ENCODE measurements at places on chromosomes 7 and 10.

DNA sequence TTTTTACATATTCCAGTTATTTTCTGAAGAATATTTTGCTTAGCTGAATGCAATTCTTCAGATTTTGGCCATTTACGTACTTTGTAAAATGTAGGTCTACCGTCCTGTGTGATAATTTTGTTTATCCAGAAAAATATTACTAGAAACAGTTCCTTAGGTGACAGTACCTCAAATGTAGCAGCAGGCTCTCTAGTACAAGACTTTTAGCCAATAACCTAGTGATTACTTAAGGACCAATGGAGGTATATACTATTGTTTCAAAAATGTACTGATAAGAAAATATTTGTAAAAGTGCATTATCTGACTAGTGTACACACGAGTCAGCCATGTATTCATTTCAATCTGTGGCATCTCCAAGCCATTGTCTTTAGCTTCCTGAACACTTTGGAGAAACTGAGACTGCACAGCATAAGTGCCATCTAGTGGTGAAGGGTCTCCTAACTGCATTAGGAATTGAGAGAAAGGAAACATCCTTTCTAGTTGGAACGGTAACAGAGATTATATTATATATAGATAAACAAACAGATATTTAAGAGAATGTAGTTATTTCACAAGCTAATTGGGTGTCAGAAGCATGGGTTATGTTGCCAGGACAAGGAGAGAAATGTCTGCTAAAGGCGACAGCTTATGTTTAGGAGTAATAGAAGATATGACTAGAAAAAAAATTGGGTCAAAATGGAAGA, 23.7 kb downstream of the RTKN2 start:
- no peak for DNase-seq

GRCh38 chr10:35435824-35436223, 99.5 kb downstream of the CCNY start:
- DNase-seq: no peak

GRCh38 chr7:13067036-13067435, 379.6 kb downstream of the ARL4A start:
- DNase-seq: no peak

DNA sequence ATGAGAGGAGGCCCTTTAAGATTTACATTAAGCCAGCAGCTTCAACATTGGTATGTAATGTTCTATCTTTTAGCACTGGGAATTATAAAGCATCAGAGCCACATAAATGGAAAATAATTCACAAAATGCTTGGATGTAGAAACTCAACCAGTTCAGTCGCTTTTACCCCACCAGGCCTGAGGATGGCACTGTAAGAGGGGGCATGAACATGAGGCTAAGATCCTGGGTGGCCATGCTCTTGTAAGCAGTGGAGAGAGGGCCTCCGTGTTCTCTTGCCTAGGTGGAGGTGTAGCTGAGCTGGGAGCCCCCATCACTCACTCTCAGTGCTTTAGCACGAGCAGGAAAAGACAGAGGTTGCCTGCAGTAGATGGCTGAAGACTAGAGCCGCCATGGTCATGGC, 238.8 kb downstream of the FANK1 start:
- no peak for DNase-seq

DNA sequence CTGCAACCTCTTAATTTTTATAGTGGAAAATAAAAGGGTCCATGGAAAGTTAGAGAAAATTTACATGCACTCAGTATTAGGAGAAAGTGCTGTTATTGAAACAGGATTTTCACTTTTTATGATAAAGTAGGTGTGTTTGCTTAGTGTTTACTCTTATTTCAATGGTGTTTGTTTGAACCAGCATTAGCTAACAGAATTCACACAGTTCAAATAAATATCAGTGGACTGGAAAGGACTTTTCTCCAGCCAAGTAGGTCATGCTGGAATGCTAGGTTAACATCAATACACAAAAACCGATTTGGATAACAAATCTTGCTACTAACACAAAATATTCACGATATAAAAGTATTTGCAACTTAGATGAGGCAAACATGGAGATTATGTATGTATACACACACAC, 49.4 kb upstream of the BET1 start:
- DNase-seq: no peak

- DNase-seq: no peak
Observed at GRCh38 chr7:74033372-74034311, 5.7 kb downstream of the ELN start.
